MG63 (cell line): ENCODE measurements at places on chromosomes 2 and 18.
A peak's percentile ranks its signal among the peaks of the same experiment; 100 is the strongest.

- no peak for DNase-seq
Measured at GRCh38 chr2:63840081-63840784, 1.5 kb upstream of the UGP2 start.

DNA sequence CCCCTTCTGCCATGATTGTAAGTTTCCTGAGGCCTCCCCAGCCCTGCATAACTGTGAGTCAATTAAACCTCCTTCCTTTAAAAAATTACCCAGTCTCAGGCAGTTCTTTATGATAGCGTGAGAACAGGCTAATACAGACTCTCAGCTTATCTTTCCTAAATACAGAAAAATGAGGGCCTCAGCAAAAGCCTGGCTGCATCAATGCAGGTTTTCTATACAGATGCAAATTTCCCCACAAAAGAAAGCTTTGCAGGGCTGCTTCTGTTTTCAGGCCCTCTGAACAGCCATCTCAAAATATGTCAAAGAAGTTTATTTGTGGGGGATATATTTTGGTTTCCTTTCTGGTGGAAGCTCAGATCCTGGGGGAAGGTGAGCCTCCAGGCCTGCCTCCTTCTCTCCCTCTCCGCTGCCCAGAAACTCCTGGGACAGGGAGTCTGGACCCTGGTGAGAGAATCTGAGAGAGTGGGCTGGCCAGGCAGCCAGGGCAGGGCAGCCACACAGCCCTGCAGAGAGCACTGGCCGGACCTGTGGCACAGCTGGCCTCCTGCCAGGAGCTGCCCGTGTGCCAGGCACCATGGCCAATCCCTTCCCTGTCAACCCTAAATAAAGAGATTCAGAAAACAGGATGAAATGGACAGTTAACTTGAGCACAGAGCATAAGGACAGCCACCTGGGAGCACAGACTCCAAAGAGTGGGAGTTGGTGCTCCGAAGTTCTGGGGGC is 21.6 kb upstream of the AGXT start:
- no peak for DNase-seq

DNA sequence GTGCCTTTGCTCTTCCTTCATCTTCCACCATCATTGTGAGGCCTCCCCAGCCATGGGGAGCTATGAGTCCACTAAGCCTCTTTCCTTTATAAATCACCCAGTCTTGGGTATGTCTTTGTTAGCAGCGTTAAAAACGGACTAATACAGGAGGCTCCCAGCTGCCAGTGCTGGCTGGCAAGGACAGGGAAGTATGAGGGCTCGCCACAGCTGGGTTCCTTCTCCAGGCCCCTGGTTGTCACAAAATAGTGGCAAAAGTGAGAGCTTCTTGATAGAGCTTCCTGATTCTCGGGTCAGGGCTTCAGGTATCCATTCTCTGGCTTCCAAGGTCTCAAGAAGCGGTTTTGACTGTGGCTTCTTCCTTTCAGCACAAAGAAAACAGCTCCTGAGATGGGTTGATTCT is 85.0 kb downstream of the ZNF516 start:
- no peak for DNase-seq

- no peak for DNase-seq
Measured at GRCh38 chr2:10700078-10700803, 10.5 kb upstream of the NOL10 start.

DNA sequence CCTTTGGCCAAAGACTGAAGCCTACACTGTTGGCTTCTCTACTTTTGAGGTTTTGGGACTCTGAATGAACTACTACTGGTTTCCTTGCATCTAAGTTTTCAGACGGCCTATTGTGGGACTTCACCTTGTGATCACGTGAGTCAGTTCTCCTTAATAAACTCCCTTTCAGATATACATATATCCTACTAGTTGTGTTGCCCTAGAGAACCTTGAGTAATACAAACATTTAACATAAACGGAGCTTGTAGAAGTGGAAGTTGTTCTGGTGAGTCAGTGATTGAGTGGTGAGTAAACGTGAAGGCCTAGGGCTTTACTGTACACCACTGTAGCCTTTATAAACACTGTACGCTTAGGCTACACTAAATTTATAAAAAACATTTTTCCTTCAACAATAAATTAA is 107.2 kb upstream of the CDH2 start:
- DNase-seq, result peak; percentile 5

GRCh38 chr2:234991793-234992192 is 40.0 kb downstream of the SH3BP4 start:
- no peak for DNase-seq

DNA sequence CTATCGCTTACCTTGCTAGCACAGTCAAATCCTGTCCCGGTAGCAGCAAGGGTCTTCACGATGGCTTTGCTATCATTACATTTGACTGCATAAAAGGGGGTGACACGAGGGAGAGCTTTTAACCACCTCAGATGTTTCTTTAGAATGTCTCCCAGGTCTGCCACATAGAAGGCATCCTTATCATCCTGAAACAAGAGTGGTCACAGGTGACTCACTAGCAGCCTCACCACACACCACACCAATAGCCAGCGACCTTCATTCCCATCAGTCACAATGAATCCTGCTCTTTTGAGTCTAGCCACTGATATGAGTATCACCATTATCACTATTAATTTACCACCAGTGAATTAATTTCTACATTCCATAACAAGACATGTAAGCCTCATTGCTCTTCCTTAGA is 3.7 kb downstream of the ODC1 start:
- DNase-seq, result no peak

- DNase-seq, result no peak
Measured at GRCh38 chr2:197134206-197134605, 176.4 kb downstream of the ANKRD44 start.

GRCh38 chr2:181781078-181781786 is 100.9 kb upstream of the NEUROD1 start:
- DNase-seq, result no peak

GRCh38 chr2:85266146-85267041 is 61.4 kb downstream of the TGOLN2 start:
- DNase-seq, result peak; percentile 42

DNA sequence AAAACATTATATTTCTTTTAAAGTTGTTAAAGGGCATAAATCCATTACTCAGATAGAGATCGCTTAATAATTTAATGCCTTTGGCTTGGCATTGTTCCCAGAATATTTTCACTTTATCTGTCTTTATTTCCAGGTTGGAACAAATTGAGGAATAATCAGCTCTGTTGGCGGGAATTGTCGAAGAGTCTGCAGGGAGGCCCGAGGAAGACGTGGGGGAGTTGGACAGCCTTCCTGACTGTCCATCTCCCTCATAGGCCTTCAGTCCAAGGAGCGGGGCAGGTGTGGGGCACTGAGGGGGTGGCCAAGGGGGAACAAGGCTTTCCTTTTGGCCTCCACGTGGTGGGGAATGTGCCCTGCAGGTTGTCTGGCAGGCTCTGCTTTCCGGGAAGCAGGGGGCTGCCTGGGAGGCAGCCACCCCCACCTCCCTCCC is 179.6 kb downstream of the ZBTB7C start:
- no peak for DNase-seq

- DNase-seq, result no peak
Measured at GRCh38 chr18:11293794-11294193, 144.4 kb upstream of the PIEZO2 start.

DNA sequence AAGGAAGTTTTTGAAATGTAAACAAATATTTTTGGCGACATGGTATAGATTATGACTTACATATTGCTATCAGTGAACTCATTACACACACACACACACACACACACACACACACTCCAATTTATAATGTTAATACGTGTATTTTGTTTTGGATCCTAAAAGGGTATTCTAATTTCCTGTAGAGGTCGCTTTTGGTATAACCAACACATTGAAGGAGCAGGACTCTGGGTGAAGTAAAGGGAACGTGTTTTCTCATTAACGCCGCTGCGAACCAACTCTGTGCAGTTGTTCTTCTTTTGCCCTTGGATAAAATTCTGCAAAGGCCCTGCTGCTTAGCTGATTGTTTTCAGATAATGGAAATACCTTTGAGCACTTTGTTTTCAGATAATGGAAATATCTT is 190.4 kb downstream of the PMAIP1 start:
- no peak for DNase-seq

GRCh38 chr18:8928847-8929780 is 173.4 kb upstream of the NDUFV2 start:
- no peak for DNase-seq

DNA sequence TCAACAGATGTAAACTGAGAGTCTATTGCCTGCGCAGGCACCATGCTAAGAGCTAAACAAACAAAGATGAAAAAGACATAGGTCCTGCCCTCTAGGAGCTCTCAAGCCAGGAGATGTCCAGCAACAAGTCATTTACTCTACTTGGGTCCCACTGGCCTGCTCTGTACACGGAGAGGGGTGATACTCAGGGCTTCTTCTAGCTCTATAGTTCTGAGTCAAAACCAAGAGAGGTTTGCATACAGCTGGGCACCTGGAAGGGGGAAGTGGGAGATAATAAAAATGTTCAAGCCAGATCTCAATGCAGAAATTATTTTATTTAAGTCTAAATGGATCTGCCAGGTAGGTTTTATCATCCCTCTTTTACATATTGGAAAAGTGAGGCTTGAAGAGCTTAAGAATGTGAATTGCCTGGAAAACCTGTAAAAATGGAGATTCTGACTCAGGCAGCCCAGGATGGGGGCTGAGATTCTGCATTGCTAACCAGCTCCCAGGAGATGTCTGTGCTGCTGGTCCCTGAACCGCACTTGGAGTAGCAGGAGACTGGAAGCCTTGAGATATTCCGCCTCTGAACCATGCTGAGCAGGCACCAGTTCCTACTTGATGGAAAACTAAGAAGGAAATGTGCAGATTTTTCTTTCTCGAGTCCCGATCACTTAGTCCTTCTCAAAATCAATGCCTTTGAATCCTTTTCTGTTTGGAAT is 201.1 kb downstream of the PRKCE start:
- DNase-seq, result no peak

DNA sequence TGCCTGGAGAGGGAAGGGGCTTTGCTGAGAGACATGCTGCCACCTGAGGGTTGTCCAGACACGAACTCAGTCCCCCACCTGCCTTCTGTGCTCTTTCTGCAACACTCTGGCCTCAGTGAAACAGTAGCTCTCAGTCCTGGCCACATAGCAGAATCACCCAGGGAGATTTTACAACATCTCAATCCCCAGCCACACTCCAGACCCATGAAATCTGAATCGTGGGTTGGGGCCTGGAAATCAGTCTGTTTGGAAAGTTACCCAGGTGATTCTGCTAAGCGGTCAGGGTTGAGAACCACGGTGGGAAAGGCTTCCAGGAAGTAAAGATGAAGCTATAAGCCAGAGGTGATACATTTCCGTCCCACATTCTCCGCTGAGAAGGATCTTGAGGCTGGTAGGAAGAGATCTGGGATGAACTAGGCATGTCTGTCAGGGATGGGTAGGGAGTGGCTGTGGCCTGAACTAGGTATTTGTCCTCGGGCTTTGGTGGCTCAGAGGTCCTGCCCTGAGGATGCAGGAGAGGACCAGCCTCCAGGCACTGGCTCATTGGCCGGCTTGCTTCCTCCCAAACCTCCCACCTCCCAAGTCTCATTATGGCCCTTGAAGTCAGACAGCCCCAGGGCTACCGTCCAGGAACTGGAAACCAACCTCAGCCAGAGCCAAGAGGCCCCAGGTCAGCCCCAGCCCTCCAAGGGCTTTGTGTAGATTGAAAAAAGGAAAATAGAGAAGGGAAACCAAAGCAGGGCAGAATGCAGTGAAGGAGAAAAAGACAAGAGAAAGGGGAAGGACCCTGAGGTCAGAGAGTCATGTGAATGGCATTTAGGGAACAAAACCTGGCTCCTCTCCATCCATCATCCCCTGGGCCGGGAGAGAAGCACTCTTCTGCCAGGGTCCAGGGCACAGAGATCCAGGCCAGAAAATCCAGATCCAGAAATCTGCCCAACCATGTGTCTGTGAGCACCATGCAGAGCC is 119.6 kb downstream of the ZFP36L2 start:
- peak; percentile 80 for DNase-seq

- no peak for DNase-seq
Measured at GRCh38 chr2:151344906-151345305, 12.5 kb upstream of the TNFAIP6 start.

GRCh38 chr2:71166812-71167211 is 36.4 kb downstream of the MPHOSPH10 start:
- DNase-seq, result peak; percentile 34

- DNase-seq, result peak; percentile 16
Measured at GRCh38 chr2:39437522-39438296, 624 bp upstream of the MAP4K3 start.

DNA sequence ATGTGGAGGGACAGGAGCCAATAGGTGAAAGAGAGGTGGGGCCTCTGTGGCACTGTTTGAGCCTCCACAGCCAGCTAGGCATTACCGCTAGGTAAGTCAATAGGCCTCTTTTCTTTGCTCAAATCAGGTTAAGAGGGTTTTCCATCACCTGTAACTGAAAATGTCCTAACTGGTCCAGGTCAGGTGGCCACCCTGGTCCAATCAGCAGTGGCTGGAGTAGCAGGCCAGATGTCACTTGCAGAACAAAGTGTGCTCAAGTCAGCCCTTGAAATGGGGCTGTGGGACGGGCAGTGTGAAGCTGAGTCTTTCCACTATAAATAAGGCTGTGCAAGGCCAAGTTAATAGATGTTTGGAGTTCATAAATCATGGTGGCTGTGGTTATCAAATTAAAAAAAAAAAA is 20.9 kb downstream of the FBXO36 start:
- DNase-seq, result no peak

DNA sequence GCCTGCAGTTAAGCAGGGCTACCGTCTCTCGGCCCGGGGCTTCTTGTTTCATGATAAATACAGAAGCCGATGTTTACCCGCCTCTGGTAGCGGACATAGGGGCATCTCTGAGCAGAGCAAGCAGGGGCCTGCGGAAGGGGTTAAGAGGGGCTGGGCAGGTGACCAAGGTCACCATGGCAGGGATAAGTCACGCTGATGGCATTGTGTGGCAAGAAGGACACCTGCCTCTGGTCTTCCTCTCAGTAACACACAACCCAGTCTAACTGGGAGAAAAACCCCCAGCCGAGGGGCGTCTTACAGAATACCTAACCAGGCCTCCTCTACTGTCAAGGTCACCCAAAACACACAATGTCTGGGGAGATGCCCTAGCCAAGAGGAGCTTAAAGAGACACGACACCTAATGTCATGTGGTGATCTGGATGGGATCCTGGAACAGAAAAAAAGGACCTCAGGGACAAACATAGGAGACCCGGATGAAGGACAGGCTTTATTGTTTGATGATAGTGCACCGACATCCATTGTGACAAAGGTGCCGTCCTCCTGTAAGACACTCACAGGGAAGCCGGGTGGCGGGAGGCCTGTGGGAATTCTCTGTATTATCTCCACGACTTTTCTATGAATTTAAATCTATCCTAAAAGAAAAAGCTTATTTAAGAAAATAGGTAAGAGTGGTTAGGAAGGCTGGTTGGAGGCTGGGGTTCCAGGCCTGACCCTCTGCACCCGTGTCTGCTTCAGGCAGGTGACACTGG is 24.8 kb downstream of the SH3BP4 start:
- no peak for DNase-seq

- no peak for DNase-seq
Measured at GRCh38 chr2:70385966-70386595, 84.2 kb upstream of the FAM136A start.

- DNase-seq, result no peak
Measured at GRCh38 chr2:152566728-152567069, 150.6 kb downstream of the PRPF40A start.

GRCh38 chr2:72148837-72149555 is 1.3 kb upstream of the CYP26B1 start:
- DNase-seq, result peak; percentile 83
